ENCODE measurements at places on chromosomes 7 and 10.

DNA sequence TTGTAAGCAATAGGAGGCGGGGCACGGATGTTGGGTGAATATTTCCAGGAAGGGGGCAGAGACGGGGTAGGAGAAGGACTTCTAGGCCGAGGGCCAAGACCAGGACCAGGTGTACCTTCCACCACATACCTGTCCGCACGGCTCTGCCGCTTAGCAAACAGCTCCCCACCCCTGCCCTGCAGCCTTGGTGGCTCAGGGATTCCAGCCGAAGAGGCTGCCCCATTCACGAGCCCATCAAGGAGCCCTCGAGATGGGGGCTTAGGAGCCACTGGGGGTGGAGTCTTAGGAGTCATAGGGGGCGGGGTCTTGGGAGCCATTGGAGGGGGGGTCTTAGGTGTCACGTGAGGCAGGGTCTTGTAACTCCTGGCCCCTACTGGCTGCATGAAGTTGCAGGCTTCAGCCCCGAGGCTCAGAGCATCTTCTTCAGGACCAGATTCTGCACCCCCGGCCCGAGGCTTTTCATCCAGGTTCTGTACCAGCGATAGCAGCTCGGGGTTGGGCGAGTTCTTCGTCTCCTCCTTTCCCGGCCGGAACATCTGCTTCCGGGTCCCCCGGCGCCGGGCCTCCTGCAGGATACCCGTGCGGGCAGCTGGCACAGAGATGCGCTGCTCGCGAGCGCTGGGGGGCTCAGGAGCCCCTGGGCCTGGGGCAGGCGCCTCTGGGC is 6.1 kb upstream of the MYOZ1 start:
- no peak for DNase-seq

DNA sequence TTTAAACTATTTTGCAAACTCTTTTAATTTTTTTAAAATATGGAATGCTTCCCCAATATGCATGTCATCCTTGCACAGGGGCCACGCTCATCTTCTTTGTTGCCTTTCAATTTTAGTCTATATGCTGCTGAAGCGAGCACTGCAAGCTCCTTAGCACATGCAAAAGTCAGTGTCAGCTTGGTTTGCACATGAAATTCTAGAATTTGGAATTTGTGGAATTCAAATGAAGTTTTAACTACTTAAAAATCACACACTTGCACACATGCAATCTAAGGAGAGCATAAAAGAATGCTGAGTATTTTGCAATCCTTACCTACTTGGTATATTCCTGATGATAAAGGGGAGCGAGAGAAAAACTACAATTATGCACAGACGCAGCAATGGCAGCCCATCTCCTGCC is 78.3 kb upstream of the ATP6V0A4 start:
- no peak for DNase-seq

DNA sequence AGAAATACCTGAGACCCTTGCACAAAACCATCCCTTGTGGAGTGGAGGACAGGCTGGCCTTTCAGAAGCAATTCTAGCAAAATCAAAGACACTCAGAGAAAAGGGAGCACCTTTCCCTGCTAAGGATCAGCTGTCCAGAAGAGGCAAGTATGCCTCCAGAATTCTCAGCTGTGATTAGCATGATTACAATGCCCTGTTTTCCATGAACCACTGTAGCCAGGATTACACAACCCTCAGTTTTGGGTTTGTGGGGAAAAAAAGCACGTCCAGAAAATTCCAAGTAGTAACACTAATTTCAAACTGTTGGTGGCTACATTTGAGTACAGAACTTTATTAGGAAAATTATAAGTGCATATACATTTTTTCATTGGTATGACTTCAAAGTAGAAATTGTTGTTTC is 15.0 kb downstream of the CXCL12 start:
- no peak for DNase-seq

GRCh38 chr7:17195576-17195975 is 102.9 kb upstream of the AHR start:
- DNase-seq = no peak

GRCh38 chr10:34815185-34816084 is at the start of gene PARD3:
Gene PARD3 (minus strand): TSS chr10:34815296. CDS start chr10:34814995, 301 bp downstream.
- no peak for DNase-seq

DNA sequence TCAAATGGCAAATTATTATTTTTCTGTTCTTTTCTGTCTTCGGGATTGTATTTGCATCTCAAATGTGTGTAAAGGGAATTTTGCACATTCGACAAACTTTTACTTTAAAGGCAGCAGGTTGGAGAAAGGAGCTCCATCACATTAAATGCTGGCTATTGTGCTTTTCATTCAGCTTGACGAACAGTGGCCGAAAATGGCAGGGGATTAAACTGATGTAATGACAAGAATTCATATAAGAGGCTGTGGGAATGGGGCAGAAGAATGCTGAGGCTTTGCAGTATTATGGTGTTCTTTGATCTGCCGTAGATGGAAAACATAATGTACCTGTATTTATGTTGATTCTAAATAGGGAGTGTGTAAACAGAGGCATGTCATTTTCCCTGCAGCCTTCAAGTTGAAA is 376.0 kb downstream of the LRMDA start:
- no peak for DNase-seq

Measured in natural killer cell treated with Interleukin-12 subunit alpha and Interleukin-12 subunit beta and Interleukin-15 and Interleukin-18, amount 100 ng/mL, for 72 hours (primary cell).